Activated CD4-positive, alpha-beta T cell treated with anti-CD3 and anti-CD28 coated beads for 4 hours (primary cell): ENCODE measurements at places on chromosomes 6 and 20.

DNA sequence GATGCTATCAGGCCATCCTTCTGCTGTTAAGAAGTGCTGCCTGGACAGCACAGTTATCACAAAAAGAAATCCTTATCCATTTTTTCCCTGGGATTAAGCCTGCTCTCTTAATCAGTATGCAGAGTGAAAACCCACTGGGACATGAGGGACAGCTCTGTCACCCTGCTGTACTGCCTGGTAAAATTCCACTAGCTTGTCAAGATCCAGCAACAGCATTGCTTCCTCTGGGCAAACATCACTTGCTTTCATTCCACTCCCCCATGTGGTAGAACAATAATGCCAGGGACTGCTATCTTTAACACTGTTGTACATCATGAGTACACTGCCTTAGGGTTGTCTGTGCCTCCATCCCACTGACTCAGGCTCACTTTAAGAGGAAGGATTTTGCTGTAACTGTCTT, 331.3 kb downstream of the KIF16B start:
- no peak for DNase-seq

DNA sequence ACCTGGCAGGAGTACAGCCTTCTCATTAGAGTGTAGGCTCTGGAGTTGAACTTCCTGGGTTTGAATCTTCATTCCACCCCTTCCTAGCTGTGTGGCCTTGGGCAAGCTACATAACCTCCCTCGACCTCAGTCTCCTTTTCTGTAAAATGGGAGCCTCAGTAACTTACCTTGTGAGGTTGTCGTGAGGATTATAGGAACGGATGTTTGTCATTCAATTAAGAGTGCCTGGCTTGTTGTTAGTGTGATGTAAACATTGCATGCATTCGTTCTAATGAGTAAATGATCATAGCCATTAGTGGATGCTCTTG, 45.2 kb downstream of the TOX2 start:
- no peak for DNase-seq

GRCh38 chr20:31698803-31699718, 23.6 kb downstream of the BCL2L1 start:
- no peak for DNase-seq

DNA sequence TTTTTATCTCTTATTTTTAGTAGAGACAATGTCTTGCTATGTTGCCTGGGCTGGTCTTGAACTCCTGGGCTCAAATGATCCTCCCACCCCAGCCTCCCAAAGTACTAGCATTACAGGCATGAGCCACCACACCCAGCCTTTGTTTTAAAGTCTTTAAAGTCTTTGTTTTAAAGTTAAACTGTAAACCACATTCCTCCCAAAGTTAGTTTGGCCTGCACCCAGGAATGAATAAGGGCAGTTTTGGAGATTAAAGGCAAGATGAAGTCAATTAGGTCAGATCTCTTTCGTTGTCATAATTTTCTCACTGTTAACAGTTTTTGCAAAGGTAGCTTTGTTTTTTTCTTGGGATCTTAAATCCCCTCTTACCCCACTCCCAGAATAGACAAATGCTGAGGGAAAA, 63.8 kb downstream of the UBR2 start:
- DNase-seq, result no peak

GRCh38 chr6:142167486-142167885, 20.4 kb downstream of the VTA1 start:
- no peak for DNase-seq

GRCh38 chr6:149513915-149514314, 29.1 kb upstream of the ZC3H12D start:
- DNase-seq, result no peak

DNA sequence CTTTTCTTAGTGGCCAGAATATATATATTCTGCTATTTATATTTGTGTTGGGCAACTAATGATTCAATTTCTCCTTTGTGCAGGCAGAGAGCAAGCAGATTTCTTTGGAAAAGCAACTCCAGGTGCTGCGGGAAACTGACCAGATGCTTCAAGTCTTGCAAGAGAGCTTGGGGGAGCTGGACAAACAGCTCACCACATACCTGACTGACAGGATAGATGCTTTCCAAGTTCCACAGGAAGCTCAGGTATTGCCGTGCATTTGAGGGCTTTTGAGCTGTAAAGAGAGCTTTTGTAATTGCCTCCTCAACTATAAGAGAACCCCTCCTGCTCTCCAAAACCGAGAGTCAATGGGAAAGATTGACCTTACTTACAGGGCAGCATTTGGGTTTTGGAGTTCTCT, 203.5 kb downstream of the UTRN start:
- no peak for DNase-seq

- DNase-seq, result no peak
Measured at GRCh38 chr6:66662196-66662595, 955.2 kb upstream of the EYS start.

- no peak for DNase-seq
Measured at GRCh38 chr20:56656632-56657031, 27.5 kb downstream of the TFAP2C start.

DNA sequence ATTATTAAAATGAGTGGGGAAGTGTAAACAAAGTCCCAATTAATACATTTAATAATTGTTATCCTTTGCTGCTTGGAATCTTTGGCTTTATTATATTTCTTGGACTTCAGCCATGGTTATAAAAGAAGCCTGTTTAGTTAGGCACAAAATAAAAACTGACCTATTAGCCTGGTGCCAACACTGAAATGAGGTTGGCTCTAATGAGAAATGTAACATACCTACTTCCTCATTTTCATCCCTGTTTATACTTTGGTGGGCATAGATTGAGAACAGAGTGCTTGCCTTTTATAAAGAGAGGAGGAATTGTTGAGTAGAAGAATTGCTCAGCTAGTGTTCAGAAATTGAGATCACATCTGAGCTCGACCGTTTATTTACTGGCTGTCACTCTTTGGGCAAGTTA, 471.3 kb downstream of the UTRN start:
- no peak for DNase-seq

GRCh38 chr6:19268117-19268516, 569.1 kb upstream of the ID4 start:
- no peak for DNase-seq

GRCh38 chr20:58155148-58155925, 73.1 kb downstream of the ANKRD60 start:
- DNase-seq, result no peak

GRCh38 chr6:100593522-100593921, 128.8 kb upstream of the SIM1 start:
- no peak for DNase-seq

GRCh38 chr20:59190466-59190865, 26.8 kb downstream of the ZNF831 start:
- no peak for DNase-seq

DNA sequence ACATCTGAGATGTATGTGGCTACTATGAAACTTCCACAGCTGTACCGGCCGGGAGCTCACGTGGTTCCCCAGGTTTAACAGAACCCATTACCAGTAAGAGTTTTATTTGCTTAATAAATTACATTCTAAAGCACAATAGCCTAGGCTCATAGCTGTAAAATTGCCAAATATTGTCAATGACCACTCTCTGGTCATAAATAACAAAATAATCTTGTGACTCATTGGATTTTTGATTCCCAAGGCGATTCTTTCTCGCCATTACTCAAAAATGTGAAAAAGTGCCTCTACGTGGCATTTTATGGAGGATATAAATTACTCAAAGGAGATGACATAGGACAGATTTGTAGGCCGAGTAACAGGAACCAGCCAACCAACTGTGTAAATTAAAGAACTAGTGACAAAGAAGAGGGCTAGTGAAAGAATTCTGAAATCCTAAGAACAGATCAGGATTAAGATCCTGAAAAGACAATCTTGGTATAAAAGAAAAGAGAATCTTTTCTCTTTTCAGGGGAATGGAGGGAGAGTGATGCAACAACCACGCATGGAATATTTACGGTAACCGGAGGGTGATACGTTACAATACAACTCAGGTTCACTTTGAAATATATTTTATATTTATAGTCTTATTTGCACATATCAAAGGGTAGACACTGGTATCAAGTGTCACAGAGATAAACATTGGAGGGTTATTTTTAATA, 199.7 kb downstream of the FOXC1 start:
- no peak for DNase-seq

DNA sequence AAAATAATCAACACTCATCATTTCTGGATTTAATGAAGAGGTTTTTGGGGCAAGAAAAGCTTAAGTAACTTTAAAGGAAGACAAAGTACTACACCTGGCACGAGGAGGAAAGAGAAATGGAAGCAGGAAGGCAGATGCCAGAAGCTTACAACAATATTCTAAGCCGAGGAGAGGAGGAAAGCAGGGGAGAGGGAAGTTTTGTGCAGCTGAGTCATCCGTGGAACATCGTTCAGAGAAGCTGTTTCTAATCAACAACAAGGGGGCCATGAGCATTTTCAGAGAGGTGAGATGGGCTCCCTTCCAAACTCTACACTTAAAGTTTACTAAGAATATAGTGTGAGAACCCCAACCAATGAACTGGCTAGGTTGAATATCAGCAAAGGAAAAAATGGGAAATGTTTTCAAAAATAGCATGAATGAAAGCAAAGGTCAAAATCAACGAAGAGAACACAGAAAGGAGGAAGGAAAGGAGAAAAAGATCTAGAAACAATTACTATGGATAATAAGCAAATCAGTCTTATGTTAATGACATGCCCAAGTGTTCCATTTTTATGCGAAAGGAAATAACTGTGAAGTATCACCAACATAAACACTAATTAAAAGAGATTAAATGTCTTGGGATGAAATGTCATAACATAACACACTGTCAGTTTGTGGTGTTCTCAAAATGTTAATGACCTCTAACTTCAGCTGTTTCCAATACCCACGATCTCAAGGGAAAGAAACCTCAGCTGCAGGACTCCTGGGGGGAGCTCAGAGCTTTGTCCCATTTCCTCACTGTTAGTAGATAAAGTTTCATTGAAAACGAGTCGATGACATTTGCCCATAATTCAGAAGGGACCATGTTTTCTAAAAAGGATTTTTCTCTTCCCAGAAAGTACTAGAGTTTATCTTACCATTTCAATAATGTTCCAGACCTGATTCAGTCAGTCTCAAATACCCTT, 203.4 kb upstream of the STXBP5 start:
- no peak for DNase-seq
